ENCODE measurements at places on chromosomes 1 and 21. TPM values are rescaled to one million over a fixed set of nuclear protein-coding genes. Genes with fewer than 3 reads are reported as not detected.

GRCh38 chr1:44830900-44831304 lies 12.2 kb downstream of the PTCH2 start:
- DNase-seq, result no peak

DNA sequence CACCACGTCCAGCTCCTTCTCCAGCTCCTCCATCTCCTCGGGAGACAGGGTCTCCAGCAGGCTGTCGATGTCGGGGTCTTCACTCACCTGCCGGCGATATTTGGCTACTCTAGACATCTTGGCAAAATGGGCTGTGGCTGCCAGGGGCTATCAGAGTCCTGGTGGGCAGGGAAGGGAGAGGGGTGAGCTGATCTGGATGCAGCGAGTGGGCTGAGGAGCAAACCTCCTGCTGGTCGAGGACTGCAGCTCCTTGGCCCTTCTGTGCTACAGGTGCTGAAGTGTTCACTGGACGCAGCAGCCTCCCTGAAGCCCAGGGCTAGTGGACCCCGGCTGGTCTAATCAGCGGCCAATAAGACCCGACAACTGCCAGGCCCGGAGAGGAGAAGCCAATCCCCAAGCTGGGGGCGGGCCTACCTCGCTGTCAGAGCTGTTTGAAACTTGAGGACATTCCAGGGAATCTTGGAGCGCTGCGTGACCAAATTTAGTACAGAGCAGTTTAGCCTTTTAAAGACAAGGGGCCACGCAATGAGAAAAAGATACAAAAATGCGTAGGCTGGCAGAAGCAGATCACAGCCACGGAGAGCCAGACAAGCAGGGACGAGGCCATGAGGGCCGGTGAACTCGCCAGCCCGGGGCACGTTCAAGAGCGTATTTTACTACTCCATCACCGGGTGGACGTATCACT lies at the start of gene LMOD1:
Gene LMOD1, minus strand, starts transcription at position 325 of the 685 bp plus-strand sequence. Its CDS starts 208 bp downstream, at position 117.
- DNase-seq, result no peak

DNA sequence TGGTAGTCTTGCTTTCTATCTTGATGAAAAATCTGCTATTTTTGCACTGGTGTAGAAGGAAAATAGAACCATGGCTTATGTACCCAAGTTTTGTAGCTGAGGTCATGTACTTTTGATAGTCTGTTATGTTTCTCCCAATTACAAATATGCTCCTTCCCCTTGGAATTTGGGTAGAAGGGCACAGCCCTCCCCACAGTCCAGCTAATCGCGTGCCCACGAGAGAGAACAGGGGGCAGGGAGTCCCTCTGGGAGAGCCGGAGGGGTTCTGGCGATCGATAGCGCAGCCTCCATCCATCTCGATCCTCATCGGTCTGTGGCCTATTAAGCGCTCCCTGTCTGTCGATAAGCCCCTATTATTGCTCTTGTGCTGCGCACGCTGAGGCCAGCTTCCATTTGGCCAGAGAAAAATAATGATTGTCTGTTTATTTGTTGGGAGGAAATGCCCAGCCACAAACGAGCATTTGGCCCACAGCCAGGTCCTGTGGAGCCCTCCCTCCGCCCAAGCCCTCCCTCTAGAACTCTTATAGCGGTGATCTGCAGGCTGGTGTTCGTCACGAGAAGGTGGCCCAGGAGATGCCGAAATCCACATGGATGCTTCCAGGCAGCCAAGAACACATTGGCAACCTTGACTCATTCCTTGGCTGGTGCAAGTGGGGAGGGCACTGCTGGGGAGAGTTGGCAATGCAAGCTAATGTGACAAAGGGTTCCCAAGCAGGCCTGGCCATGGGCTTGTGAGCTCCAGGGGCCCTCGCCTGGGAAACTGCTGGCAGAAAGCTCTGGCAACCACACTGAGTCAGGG lies 134.7 kb upstream of the TNR start:
- DNase-seq, result no peak

- no peak for DNase-seq
Observed at GRCh38 chr1:170663404-170664092, 383 bp upstream of the PRRX1 start.

DNA sequence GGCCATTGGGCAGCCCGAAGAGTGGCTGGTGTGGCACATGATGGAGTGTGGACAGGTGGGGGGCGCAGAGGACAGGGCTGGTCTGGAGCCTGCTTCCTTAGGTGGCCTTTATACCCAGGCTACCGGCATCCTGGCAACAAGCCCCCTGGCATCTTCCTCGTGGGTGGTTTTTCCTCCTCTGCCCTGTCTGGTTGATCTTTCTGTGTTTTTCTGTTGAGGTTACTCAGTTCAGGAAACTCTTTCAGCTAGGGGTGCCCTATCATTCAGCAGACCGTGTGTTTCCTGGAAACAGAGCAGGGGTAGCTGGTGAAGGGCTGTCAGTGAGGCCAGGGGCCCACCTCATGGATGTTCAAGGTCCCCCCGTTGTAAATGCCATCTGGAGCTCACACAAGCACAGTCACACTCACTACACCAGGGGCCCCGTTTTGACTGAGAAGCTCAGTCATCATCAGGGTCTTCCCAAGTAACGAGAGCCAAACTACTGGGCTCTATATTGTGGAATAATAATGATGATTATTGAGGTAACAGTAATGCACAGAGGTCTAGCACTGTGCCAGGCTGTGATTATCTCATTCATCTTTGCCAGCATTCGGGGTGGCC lies at the start of gene KRTAP12-4:
Gene KRTAP12-4, minus strand, starts transcription at position 84 of the 600 bp plus-strand sequence. Its CDS starts 45 bp downstream, at position 39.
- DNase-seq, result no peak

DNA sequence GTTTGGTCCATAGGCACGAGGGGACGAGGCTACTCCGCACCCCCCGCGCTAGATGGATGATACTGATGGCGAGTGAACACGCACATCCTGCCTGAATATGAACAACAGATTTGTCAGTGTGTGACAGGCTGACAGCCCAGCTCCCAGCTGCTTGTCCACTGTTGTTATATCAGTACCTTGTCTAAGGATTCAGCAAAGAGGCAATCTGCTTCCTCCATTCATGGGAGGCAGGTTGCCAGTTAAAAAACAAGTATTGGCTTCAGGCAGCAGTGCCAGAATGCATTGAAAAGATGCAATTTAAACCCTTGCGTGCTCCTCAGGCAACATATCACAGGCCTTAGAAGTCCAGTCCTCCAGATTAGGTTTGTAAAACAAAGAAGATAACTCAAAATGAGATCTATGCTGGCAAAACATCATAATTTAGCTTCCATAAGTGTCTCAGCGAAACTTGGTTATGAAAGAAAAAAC lies 223.3 kb downstream of the GPATCH2 start:
- DNase-seq, result no peak

- DNase-seq, result no peak
Observed at GRCh38 chr1:29441916-29442668, 205.8 kb downstream of the PTPRU start.

- DNase-seq, result no peak
Observed at GRCh38 chr1:230047114-230047865, 19.7 kb upstream of the GALNT2 start.

DNA sequence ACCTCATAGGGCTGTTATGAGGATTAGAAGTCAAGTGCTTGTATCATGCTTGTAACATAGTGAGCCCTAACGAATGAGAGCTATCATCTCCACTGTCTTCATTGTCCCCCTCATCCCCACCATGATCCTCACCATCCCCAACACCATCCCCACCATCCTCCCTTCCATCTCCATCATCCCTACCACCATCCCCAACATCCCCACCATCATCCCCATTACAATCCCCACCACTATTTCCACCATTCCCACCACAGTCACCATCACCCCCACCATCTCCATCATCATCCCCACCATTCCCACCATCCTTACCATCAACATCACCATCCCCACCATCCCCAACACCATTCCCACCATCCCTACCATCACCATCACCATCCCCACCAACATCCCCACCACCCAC lies 39.1 kb upstream of the PADI1 start:
- DNase-seq, result no peak

DNA sequence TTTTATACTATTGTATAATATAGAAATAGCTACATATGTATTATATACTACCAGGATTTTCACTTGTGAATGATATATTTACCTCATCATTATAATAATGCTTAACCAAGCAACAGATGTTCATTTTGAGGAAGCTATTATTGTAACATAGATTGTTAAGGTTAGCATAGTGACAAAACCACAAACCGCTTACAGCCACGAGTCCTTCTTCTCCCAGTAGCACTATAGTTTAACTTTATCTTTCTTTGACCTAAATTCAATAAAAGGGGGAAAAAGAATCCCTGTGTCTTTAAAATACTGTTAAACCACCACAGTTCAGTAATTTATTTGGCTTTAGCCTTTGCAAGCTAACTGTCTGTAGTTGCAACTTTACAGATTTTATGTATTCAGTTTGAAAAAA lies 1039.4 kb upstream of the B3GALT2 start:
- DNase-seq, result no peak

DNA sequence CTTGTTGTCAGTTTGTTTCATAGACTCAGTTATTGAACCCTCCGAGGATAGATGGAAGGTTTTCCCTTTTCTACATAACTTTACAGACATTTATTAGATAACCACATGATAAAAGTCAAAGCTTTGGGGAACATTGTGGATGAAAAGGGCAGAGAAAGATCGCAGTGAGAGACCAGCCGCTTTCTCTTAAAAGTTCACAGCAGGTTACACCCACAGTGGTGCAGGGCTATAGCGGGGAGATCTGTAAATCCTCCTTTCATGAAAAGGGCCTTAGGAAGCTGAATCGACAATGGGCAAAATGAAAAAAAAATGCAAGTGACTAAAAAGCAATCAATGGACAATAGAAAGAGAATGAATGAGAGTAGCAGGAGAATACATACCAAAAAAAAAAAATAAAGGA lies 218.6 kb downstream of the GRIK1 start:
- DNase-seq, result no peak

DNA sequence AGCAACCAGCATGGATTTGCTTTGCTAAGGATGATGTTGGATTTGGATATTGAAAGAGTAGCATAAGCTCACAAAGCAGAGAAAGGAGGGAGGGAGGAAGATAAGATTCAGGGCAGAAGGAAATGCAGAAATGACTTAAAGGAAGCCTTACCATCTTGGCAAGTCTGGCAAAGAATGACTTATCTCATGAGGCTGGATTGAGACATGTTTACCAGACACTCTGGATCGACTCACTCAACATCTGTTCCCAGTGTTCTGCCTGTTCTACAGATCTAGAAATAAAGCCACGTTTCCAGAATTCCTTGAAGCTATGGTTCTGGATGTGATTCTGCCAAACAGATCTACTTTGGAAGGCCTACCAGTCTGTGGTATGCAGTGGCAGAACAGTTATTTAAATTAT lies 38.8 kb upstream of the CTBS start:
- no peak for DNase-seq

GRCh38 chr1:246794048-246794827 lies 70.0 kb downstream of the SCCPDH start:
- no peak for DNase-seq

- DNase-seq, result no peak
Observed at GRCh38 chr21:46662765-46663500, 27.5 kb downstream of the PRMT2 start.

DNA sequence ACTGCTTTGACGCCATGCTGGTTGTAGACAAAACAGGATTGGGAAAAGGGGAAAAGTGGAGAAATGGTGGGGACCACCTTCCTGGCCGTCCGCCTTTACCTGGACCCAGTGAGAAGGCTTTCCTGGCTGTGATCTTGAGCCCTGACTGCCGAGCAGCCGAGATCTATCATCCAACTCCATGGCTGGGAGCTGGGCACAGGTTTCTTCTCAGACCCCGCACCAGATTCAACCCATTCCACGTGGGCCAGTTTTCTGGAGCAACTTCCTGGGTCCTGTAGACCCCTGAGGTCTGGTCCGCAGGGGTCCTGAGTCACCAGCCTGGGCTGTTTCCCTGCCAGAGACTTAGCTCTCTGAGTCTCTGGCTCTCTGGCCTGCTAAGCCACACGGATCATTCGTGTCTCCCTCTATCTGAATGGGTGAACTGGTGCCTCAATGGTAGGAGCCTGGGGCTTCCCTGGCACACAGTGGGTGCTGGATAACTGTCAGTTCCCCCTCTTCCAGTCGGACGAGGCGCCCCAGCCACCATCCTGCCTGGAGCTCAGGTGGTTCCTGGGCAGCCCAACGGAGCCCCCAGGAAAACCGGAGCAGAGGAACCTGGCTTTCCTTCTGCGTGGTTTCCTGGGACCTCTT lies 4.5 kb upstream of the NPHP4 start:
- DNase-seq, result no peak

GRCh38 chr1:159981351-159982055 lies 27.5 kb upstream of the SLAMF9 start:
- DNase-seq, result no peak

GRCh38 chr1:100299521-100300222 lies 33.7 kb downstream of the RTCA start:
- DNase-seq, result no peak

DNA sequence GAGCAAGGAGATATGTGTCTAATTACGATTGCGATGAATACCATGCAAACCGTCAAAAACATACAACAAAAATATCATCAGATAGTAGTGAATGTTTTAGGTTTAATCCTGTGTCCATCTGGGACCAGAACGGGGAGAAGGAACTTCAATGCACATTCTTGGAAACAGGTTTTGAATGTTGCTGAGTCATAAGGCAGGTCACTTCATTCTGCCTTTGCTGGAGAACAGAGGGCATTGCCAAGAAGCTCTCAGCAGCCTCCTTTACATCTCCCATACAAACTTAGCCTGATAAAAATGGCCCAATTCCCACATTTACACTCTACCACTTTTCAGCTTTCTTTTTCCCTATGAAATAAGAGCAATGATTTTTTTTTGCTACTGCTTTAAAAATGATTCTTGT lies 78.0 kb upstream of the KCNJ6 start:
- DNase-seq, result no peak

DNA sequence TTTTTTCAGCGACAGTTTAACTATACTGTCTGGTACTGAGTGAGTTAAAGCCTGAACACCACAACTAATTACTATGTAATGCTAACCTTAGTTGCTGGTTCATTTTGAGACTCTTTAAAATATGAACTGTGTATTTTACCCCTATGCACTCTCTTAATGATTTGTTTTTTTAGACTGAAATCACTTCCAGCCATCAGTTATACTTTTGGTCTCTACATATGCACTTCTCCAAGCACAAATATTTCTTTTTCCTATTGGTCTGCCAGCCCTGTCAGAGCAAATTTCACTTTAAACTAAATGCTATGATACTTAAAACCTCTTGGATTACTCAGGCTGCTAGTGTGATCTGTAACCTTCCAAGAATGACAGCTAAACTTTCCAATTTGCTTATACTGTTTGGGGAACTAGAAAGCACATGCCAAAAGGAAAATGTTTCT lies 38.1 kb upstream of the SCYL3 start:
- DNase-seq, result no peak

GRCh38 chr1:84672080-84672854 lies 18.0 kb downstream of the SSX2IP start:
- no peak for DNase-seq

The C1orf159 gene
- 6.1 TPM for total RNA-seq

The C1QB gene
- 5.3 TPM for total RNA-seq

The KRTAP21-2 gene
- total RNA-seq, result not detected

The CD52 gene
- total RNA-seq, result not detected

The TTC34 gene
- total RNA-seq, result under 0.01 TPM

The LEMD1 gene
- 2.4 TPM for total RNA-seq

The RAP1GAP gene
- total RNA-seq, result 18.8 TPM

The LRRC39 gene
- total RNA-seq, result 9.0 TPM

The KDF1 gene
- not detected for total RNA-seq

The WRAP73 gene
- total RNA-seq, result 15.1 TPM

The CBS gene
- total RNA-seq, result 51.4 TPM

The ANGPTL1 gene
- 2.0 TPM for total RNA-seq

The CASQ2 gene
- total RNA-seq, result 0.41 TPM

The FCRL4 gene
- total RNA-seq, result not detected

All from frontal cortex (tissue), 4 donors.